ENCODE measurements at places on chromosomes 3 and 15.

DNA sequence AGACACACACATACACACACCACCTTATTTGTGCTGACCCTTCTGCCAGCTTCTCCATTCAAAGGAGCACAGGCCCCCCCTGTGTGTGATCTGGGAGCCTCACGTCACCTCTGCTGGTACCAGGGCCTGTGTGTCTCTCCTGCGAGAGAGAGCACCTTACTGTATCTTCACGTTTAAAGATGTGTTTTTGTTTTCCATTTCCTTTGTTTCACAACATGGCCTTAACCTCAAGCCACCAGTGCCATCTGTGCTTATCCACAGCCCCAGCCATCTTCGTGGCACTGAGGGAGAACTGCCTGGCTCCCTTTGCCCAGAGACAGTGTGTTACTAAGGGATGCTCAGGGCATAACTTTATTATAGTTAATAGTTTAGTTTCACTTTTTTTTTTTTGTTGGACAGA is 52.3 kb downstream of the ABHD2 start:
- no peak for DNase-seq

DNA sequence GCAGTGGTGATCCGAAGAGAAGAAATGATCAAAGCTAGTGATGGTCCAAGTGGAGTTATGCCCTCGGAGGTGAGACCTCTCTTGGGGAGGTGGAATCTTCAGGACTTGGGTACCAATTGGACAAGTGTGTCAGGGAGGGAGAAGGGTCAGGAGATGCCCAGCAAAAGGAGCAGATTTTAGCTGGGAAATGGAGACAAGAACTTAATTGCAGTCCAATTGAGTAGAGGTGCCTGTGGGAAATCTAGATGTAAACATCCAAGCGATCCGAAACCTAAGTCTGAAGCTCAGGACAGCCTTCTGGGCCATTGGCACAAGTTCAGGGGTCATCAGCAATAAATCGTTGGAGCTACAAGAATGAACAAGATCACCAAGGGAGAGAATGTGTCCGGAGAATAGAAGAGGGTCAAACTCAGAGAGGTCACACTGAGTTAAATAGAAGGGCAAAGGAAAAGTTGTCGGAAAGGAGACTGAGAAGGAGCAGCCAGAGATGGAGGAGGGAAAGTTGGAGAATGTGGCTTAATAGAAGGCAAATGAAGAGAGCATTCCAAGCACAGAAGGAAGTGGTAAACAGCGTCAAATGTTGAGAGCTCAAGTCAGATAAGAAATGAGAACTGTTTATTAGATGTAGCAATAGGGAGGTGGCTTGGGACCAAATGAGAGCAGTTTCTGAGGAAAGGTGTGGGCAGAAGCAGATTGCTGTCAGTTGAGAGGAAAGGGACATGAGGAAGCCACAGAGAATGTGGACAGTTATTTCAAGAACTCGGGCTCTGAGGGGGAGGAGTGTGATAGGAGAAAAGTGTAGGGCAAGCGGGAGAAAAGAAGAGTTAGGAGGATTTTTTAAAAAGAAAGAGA is 64.2 kb upstream of the FNDC3B start:
- no peak for DNase-seq

- no peak for DNase-seq
Observed at GRCh38 chr3:159910991-159911663, 77.5 kb upstream of the IL12A start.

GRCh38 chr15:72092006-72092405 is 25.9 kb downstream of the MYO9A start:
- no peak for DNase-seq

DNA sequence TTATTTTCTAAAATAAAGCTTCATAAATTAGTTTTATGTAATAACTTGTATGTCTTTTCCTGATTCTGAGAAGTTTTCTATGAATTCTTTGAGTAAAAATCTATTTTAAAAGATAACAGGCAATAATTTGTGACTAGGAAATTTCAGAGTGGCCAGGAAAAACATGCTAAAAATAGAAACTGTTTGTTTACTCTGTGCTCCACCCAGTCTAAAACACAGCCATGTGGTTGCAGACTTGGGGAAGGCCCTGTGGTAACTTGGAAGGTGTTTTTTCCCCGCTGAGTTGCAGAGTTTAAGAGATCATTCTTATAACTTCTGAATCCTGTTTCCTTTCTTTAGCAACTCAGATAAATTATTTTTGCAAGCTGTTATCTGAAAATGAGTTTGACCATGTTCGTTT is 21.9 kb downstream of the PLCL2 start:
- DNase-seq = no peak

GRCh38 chr3:189820365-189820720 is 189.2 kb downstream of the TP63 start:
- DNase-seq = no peak

DNA sequence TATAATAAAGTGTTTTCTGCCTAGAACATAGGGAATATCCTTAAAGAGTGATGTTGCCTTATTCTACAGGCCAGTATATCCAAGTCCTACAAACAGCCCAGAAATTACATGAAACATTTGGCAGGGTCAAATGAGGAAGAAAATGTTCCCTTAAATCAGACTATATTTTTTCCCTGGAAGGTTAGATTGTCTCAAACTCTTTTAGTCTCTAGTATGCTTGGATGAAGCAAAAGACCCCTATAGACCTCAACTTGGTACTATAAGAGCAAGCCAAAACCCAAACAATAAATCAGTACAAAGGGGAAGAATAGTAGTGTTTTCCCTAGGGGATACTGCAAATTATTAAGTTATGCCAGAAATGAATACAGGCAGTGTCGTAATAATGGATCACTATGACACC is 310.2 kb downstream of the SLC9A9 start:
- no peak for DNase-seq

GRCh38 chr15:91186904-91187656 is 87.0 kb downstream of the SV2B start:
- no peak for DNase-seq

- no peak for DNase-seq
Observed at GRCh38 chr3:159030886-159031679, 229.2 kb downstream of the MFSD1 start.

GRCh38 chr3:59313365-59313764 is 263.5 kb upstream of the CFAP20DC start:
- peak; percentile 75 for DNase-seq

DNA sequence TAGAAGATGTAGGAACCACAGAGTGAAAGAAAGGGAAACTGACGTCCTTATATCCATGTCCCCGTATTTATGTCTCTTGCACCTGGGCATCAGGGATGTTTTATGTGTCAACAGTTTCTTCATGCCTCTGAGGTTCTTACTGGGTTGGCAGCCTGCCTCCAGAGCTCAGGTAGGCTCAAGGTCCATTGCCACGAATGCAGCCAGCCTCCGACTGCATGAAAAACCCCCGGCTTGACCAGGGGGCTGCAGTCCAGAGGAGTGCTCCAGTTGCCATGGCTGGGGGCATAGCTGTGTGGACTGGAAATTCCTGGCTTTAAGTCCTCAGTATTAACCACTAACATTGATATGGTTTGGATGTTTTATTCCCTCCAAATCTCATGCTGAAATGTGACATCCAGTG is 2.8 kb upstream of the CSPG5 start:
- DNase-seq = no peak

GRCh38 chr3:125151916-125152315 is 60.6 kb downstream of the SLC12A8 start:
- DNase-seq = no peak

DNA sequence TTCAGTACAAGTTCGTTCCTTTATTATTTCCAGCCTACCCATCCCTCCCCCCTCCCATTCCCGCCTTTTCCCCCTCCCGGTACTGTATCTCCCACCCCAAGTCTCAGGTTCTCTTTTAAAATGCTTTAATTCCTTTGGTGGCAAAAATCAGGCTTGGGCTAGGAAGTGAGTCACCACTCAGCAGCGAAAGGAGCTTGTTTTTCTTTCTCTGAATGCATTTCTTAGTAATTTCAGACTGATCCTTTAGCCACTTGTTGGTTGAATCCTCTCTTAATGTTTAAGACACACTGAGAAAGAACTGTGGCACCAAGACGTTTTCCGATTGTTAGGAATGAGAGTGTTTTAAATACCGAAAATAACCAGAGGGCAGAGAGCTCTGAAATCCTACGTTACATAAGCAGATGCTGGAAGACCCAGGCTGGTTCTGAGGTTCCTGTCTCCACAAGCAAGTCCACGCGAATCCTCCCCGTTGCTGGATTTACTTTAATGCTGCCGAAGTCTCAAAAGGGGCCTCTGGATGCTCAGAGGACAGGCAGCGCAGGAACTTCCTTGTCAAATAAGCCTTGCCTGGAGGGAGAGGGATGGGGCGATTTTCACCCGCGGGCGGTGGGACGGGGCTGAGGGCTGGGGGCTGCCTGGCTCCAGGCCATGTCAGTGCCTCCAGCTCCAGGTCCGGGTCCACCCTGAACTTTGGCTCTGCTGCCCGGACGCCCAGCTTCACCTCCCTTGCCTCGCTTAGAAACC is 854 bp upstream of the COL8A1 start:
- DNase-seq = no peak

GRCh38 chr15:78018946-78019644 is 58.4 kb downstream of the TBC1D2B start:
- DNase-seq = no peak

DNA sequence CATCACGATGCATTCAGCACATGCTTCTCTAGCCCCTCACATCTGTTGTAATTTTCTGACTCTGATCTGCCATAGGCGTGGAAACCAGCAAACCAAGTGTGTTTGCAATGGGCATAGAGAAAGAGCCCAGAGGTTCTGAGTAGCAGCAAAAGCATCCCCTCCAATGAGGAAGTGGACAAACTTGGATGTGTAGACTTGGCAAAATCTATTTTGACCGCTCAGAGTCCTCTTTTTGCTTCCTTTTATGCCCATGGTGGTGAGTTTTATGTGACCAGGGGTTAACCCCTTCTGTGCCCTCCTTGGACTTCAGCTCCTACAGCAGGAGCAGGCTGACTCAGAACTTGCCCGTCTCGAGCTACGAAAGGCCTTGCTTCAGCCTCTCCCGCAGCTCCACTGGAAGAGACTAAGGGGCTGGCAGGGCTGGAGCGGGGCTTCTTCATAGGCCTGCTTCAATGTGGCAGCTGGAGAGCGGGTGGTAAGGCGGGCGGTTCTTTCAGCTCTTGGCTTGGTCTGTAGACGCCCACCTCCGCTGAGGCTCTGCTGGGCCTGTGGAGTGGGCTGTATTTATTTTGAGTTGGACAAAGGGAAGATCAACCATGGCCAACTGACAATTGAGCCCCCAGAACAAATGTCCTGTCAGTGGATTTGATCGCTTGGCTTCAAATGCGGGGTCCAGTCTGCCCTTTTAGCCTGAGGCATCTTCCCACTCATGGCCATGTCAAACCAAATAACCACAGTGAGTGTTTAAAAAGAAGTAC is 6.5 kb upstream of the ETV5 start:
- DNase-seq = no peak

DNA sequence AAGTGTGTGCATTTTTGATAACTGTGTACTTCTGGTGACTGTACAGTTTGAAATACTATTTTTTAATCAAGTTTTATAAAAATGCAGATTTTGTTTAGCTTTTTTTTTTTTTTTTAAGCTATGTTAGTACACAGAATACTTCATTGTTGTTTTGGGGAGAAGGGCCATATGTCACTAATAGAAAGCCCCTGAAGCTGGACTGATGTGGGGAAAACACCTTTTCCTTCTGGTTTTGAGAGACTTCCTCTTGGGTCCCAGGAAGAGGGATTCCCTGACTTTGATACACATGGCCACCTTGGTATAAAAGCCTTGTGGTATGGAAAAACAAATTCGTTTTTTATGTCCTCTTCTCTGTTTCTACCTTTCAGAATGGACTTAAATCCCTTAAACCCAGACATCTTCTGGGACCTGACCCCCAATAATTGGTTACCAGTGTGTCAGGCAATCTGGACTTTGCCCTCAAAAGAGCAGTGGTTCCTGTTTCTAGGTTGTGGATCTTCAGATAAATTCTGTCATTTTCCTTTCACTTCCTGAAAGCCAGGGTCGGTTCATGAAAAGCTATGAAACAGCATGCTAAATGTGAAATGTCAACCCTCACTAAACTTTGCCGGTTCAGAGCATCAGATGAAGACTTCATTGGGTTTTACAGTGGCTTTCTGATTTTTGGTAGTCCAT is 31.1 kb upstream of the BLOC1S6 start:
- no peak for DNase-seq

DNA sequence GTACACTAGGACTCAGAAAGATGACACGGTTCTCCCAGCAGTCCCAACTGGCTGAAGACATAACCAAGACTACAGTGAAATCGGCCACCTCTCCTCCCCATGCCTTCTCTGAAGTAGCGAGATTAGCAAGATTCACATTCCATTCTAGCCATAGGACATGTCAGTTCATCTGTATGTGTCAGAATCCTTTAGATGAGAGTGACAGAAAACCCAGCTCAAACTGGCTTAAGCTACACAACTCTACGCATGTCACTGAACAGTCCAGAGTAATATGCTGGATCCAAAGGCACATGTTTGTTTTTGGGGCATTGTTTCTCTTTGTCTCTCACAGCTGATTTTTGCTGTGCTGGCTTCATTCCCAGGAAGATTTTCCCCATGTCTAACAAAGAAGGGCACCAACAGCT is 75.8 kb downstream of the RARB start:
- DNase-seq = no peak

DNA sequence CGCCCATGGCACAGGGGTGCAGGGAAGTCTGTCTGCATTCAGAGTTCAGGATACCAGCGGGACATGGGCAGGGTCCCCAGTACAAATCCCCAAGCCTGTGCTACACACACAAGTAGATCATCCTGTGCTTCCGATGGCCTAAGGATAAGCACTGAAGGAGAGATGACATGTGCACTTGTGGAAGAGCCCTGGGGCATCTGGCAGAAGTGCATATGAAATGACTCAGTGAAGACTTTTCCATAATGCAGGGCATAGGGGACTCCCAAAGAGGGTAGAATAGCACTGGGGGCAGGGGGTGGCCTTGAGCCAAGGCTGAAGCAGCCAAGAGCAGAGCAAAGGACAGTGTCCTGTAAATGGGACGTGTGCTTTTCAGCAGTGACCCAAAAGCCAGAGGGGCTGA is 22.9 kb downstream of the ADAMTS17 start:
- DNase-seq = no peak

GRCh38 chr3:185786956-185787877 is 37.6 kb downstream of the IGF2BP2 start:
- no peak for DNase-seq

DNA sequence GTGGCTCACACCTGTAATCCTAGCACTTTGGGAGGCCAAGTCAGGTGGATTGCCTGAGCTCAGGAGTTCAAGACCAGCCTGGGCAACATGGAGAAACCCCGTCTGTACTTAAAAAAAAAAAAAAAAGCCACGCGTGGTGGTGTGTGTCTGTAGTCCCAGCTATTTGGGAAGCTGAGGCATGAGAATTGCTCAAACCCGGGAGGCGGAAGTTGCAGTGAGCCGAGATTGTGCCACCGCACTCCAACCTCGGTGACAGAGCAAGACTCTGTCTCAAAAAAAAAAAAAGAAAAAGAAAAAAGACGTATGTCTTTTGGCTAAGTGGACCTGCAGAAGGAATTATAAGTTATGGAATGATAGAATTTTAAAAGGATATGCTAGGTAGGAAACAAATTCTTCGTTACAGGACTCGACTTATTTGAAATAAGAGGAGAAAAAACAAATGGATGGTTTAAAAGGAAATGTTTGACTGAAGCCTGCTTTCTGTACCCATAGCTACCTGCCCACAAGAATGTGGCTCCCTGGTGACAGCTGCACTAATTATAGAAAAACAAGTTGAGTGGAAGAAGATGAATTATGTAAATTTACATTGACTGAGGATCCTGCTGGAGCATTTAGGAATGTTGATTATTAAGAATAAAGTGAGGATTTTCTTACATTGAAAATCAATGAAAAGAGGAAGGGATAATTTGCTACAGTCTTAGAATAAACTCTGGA is 36.0 kb upstream of the SKIL start:
- no peak for DNase-seq
